ENCODE measurements at places on chromosomes 1 and 21. TPM values are rescaled to one million over a fixed set of nuclear protein-coding genes. Genes with fewer than 3 reads are reported as not detected.

The OR2L5 gene
- not detected for polyA plus RNA-seq

The PDZK1IP1 gene
- not detected for polyA plus RNA-seq

The PRRX1 gene
- polyA plus RNA-seq: 356 TPM

The MMP23B gene
- polyA plus RNA-seq: 1.2 TPM

The CD1D gene
- polyA plus RNA-seq: not detected

The FCGR3A gene
- not detected for polyA plus RNA-seq

The ICOSLG gene
- 0.52 TPM for polyA plus RNA-seq

The CCDC17 gene
- 0.31 TPM for polyA plus RNA-seq

The FLG2 gene
- polyA plus RNA-seq: not detected

The NCF2 gene
- 6.0 TPM for polyA plus RNA-seq

The IGSF9 gene
- 0.86 TPM for polyA plus RNA-seq

The TMEM269 gene
- 0.08 TPM for polyA plus RNA-seq

The SYNC gene
- polyA plus RNA-seq: 25.6 TPM

The XCL2 gene
- not detected for polyA plus RNA-seq

The H6PD gene
- 16.2 TPM for polyA plus RNA-seq

The GADD45A gene
- 164 TPM for polyA plus RNA-seq

The MAP3K21 gene
- 0.42 TPM for polyA plus RNA-seq

The LMX1A gene
- not detected for polyA plus RNA-seq

The CA14 gene
- 0.08 TPM for polyA plus RNA-seq

The OR2T27 gene
- polyA plus RNA-seq: not detected

The ASH1L gene
- polyA plus RNA-seq: 13.7 TPM

The C8B gene
- not detected for polyA plus RNA-seq

The URB1 gene
- 9.9 TPM for polyA plus RNA-seq

The CCDC30 gene
- polyA plus RNA-seq: 0.94 TPM

The NFASC gene
- polyA plus RNA-seq: 6.0 TPM

The GPR52 gene
- polyA plus RNA-seq: 0.08 TPM

The MYOM3 gene
- 0.05 TPM for polyA plus RNA-seq

The ITLN2 gene
- polyA plus RNA-seq: not detected

The HLX gene
- polyA plus RNA-seq: 21.4 TPM

The GPR25 gene
- not detected for polyA plus RNA-seq

The ATP1A4 gene
- polyA plus RNA-seq: not detected

The HSPG2 gene
- polyA plus RNA-seq: 10.7 TPM

The STIL gene
- 4.9 TPM for polyA plus RNA-seq

The SLC16A4 gene
- polyA plus RNA-seq: 5.2 TPM

The SPSB1 gene
- 8.4 TPM for polyA plus RNA-seq

The RNF186 gene
- polyA plus RNA-seq: not detected

The FABP3 gene
- polyA plus RNA-seq: 0.08 TPM

The SLC66A1 gene
- 19.1 TPM for polyA plus RNA-seq

The CYP4X1 gene
- polyA plus RNA-seq: 0.67 TPM

The HMGN2 gene
- 644 TPM for polyA plus RNA-seq

The COL6A1 gene
- polyA plus RNA-seq: 107 TPM

The LAPTM5 gene
- polyA plus RNA-seq: 1.1 TPM

The FAM151A gene
- not detected for polyA plus RNA-seq

The PTPN14 gene
- 12.8 TPM for polyA plus RNA-seq

The RHD gene
- polyA plus RNA-seq: not detected

The RBM8A gene
- polyA plus RNA-seq: 236 TPM

The RNF207 gene
- polyA plus RNA-seq: 25.4 TPM

The ANXA9 gene
- 0.07 TPM for polyA plus RNA-seq

The HHAT gene
- polyA plus RNA-seq: 10.8 TPM

The CELA3B gene
- polyA plus RNA-seq: not detected

The NBPF20 gene
- 2.2 TPM for polyA plus RNA-seq

The STYXL2 gene
- polyA plus RNA-seq: not detected

The ARHGAP29 gene
- 20.1 TPM for polyA plus RNA-seq

Measured in SK-N-SH (cell line).